ENCODE measurements at places on chromosomes 13 and 19.

DNA sequence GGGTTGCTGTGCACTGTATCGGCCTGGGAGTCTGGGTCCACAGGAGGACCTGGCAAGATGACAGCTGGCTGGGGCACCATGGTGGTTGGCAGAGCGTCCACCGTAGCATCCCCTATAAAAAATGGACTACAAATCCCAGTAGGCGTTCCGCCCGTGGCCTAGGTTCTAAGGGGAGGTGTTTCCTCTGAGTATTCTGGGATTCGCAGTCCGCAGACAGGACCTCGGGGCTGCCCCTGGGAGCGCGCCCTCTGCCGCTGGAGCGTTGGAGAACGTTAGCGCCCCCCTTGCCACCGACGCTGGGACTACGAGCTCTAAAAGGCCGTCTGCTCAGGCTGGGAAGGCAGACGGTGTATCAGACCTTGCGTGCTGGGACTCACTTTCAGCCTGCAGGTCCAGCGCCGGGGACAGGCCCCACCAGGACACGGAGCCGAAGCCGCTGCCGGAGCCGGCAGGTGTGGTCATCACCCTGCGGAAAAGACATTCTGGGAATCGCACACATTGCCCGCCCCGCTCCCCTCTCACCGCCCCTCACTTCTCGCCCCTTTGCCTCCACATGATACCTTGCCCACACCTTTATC, 372 bp downstream of the DNAAF3 start:
- peak; percentile 61 for DNase-seq

DNA sequence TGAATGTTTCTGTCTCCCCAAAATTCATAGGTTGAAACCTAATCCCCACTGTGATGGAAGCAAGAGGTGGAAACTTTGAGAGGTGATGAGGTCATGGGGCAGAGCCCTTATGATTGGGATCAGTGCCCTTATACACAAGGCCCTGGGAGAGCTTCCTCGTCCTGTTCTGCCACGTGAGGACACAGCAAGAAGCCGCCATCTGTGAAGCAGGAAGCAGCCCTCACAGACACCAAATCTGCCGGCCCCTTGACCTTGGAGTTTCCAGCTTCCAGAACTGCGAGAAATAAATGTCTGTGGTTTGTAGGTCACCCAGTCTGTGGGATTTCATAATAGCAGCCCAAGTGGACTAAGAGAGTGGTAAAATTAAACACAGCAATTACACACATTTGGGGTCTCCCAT, 737.4 kb downstream of the UQCRFS1 start:
- DNase-seq, result no peak

- no peak for DNase-seq
Measured at GRCh38 chr13:113883921-113884804, 20.3 kb upstream of the GAS6 start.

DNA sequence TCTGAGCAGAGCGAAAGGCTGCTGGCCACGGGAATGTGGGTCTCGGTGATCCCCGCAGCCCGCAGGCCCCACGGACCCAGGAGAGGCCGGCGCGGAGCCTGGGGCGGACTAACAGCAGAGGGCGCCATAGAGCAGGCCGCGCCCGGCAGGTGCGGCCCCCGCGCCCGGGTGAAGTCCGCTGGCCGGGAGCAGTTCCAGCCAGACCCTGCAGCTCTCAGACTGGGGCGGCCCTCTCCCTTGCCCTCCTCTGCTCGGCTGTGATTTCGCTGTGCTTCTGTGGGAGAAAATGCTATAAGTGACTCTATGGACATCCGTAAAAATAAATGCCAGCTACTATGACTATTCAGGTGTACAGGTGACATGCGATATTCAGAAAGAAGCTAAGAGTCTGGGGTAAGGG, 37.7 kb downstream of the GSX1 start:
- DNase-seq, result peak; percentile 32

- no peak for DNase-seq
Measured at GRCh38 chr13:39099231-39099630, 61.0 kb downstream of the NHLRC3 start.

DNA sequence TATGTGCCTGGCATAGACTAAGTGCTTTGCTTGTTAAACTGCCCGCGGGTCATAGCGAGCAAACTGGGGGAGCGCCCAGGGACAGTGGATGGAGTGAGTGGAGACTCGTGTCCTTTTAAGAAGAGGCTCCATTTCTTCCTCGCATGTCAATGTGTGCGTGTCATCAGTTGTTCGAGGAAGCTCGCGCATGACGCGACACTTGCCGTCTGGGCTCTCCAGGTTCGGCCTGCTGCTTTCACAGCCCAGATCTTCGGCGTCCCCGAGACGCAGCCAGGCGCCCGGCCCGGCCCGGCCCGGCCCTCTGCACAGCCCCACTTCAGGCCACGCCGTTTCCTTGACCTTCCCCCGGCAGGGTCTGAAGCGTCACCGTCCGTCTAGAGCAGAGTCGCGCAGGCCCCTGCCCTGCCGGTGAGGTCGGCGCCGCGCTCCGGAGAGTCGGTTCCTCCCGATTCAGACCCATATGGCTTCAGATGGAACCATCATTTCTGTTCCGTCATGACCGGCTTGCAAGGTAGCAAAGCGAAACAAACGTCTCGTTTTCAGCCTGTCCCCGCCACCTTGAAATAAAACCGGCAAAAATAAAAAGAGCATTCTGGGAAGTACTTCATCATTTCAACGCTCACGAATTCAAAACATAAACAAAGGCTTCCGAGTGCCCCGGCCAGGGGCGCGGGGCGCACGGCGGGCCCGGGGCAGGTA, 599 bp upstream of the ARHGEF7 start:
- DNase-seq, result no peak

DNA sequence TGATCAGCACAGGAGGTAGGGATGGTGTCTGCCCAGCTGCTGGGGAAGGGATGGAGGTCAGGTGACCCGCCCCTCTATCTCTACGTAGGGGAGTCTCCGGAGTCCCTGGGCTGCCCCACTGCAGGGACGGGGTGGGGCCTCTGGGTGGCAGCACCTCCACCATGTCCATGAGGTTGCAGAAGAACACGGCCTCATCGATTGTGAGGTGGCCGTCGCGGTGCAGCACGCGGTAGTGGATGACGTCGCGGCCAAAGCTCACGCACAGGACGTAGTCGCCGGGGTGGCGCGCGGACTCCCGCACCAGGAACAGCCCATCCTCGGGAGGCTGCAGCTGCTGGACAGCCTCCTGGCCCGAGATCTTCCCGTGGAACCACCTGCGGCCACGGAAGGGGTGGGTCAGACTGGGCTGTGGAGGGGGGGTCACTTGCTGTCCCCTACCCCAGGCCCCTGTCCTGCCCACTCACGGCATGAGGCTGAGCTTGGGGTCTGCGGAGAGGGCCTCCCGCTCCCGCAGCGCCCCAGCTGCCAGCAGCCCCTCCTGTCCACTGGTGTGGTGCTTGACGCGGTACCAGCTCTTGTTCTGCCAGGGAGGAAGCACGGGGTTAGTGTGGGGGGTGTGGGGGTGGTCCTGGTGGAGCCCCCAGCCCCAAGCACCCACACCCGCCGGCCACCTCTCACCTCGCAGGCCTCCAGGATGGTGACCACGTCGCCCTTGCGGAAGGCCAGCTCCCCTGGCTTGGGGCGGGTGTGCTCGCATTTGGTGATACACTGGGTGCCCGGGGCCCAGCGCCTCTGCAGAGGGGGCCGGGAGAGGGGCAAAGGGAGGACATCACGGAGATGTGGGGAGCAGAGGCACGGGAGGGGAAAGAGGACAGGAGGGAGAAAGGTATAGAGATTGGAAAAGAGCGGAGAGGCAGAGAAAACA, 2.3 kb downstream of the MATK start:
- peak; percentile 51 for DNase-seq

DNA sequence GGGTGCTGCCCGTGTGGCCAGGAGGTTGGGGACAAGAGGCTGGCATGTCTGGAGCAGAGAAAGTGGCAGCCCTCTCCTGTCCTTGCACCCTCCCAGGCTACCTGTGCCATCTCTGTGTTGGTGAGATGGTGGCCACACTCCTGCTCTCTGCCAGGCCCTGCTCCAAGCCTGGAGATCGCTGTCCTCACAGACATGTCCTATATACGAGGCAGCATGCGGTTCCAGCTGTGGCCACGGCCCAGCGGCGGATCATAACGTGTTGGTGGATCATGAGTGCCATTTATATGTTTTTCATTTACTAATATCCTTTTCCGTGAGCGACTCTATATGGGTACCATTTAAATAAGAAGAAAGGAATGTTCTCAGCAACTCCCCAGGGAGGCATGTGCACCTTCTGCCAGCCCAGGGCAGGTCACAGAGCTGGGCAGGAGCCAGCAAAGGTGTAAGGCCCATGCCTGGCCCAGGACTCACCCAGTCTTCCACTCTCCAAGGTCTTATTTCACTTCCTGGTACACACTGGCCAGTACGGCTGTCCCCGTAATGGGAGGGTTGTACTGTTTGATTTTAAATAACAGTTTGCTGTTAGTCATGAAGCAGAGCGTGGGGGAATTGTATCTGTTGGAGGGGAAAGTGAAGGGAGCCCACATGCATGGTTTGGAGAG, 47.2 kb upstream of the LDLR start:
- no peak for DNase-seq

DNA sequence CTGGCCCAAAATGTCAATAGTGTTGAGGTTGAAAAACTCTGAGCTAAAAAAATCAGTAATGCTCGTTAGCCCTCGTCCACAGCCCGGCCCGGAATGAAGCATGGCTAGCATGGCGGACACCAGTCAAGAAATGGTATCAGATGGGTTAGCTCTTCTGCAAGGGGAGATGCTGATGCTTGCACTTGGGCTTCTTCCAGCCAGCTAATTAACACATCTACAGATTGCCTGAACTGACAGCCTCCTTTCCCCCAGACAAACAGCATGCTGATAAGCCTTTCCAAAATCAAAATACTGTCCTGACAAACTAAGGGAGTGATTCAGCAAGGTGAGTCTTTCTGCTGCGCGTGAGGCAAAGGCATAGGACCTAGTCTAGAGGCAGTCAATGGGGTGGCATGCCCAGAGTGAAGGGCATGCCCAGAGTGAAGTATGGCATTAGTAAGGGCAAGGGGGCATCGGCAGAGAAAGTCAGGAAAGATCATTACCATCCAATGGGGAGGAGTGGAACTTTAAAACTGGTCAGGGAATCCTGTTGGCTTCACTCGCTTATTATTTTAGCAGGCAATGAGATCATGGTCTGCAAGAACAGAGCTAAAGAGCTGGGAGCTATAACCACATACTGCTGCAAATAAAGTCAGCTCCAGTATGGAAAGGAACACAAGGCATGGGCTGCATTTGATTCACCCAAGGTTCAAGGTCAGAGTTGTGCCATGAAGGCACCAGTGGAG, 30.2 kb upstream of the UBE2L5 start:
- DNase-seq, result no peak

GRCh38 chr19:1768248-1768647, 14.9 kb downstream of the ONECUT3 start:
- DNase-seq, result no peak

DNA sequence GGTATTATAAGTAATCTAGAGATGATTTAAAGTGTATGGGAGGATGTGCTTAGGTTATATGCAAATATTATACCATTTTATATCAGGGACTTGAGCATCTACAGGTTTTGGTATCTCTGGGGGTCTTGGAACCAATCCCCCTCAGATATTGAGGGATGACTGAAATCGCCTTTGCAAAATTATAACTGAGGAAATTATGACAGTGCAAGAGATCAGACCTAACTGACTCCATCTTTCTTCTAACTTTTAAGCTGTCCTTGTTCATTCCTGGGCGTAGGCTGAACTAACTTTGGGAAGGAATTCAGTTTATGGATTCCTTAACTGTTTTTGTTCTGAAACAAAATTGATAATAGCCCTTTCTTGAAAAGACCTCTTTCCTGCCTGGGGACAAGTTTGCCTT, 190.7 kb upstream of the KL start:
- DNase-seq, result no peak

GRCh38 chr13:100566543-100566942, 22.0 kb downstream of the GGACT start:
- no peak for DNase-seq

GRCh38 chr13:21882766-21883165, 211.9 kb downstream of the FGF9 start:
- DNase-seq, result no peak

- peak; percentile 17 for DNase-seq
Measured at GRCh38 chr19:15161028-15161984, 39.5 kb downstream of the NOTCH3 start.

DNA sequence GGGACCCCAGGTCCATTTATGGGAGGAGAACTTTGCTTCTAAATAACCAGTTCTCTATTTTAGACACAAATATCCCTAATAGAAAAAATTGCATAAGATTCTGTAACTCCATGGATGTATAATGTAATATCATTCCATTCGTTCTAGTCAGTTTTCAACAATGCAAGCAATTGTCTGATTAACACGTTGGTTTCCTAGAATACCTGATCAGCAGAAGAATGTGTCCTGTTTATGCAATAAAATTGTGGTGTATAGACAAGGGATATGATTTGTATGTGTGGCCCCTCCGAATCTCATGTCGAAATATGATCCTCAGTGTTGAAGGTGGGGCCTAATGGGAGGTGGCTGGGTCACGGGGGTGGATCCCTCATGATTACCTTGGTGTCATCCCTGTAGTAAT, 62.1 kb downstream of the RUBCNL start:
- no peak for DNase-seq

- no peak for DNase-seq
Measured at GRCh38 chr13:96994017-96994857, at the start of gene OXGR1. Gene OXGR1 (minus strand): TSS chr13:96994476. CDS start chr13:96987759, 6,717 bp downstream.

DNA sequence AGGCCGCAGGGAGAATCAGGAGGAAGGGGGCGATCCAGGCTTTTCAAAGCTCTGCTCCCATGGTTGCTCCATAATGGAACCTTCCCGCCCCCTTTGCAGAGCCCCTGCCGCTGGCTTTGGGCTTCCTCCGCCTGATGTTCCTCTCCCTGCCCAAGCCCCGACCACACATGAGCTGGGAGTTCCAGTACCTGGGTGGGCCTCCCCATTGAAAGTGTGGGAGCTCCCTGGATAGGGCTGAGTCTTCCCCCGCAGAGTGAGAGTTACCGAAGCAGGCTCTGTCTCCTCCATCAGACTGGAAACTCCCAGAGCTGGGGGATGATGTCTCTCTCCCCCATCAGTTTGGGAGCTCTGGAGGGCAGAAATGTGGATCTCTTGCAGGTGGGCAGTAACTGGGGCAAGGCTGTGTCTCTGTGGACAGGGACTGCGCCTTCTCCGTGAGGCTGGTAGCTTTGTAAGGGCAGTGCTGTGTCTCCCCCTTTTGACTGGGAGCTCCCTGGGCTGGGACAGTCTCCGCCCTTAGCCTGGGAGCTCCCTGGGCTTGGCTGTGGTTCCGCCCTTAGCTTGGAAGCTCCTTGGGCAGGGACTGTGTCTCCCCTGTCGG, 722 bp downstream of the DCAF15 start:
- DNase-seq, result no peak

DNA sequence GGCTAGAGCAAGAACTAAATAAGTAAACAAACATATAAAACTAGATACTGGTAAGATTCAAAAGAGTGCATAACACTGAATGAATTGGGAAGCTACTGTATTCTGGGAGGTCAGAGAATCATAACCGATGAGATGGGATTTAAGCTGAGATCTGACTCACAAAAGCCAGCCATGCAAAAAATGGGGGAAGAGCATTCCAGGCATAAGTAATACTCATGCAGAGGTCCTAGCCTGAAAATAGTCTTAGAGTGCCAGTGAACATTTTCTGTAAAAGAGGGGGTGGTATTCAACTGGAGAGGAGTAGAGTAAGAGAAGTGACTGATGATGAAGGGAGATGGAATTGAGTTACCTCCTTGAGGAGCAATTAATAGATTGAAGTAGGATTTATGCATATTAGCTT, 872.0 kb upstream of the GPC6 start:
- no peak for DNase-seq
